Activated T-helper 1 cell treated with anti-CD3 and anti-CD28 coated beads, Interleukin-12 subunit alpha, Interleukin-12 subunit beta, Interleukin-2, Interleukin-4 antibody, amounts not matched to agents 30 ng/mL and 10 ng/mL and 1 ng/mL, durations not matched to agents 14 hours and 24 hours and 36 hours (primary cell): ENCODE measurements at places on chromosomes 6 and 20.

GRCh38 chr20:53768329-53768728, 174.7 kb upstream of the ZNF217 start:
- H3K4me1 ChIP-seq, result peaks cover 15% of the 10 kb centered on the region
- H3K36me3 ChIP-seq, result no peaks in the 10 kb centered on the region
- DNase-seq, result no peak
- no peak overlapping the region for H3K4me3 ChIP-seq
- H3K27ac ChIP-seq, result no peak overlapping the region
- H3K27me3 ChIP-seq, result no peaks in the 10 kb centered on the region

GRCh38 chr20:19304389-19304788, 91.9 kb downstream of the SLC24A3 start:
- no peaks in the 10 kb centered on the region for H3K27me3 ChIP-seq
- H3K4me1 ChIP-seq, result no peaks in the 10 kb centered on the region
- H3K4me3 ChIP-seq, result no peak overlapping the region

GRCh38 chr6:101281266-101281665, 112.2 kb upstream of the GRIK2 start:
- no peak overlapping the region for H3K4me3 ChIP-seq
- DNase-seq, result no peak
- no peaks in the 10 kb centered on the region for H3K27me3 ChIP-seq
- H3K27ac ChIP-seq, result no peak overlapping the region
- no peaks in the 10 kb centered on the region for H3K36me3 ChIP-seq

GRCh38 chr6:112253841-112254816, at the start of gene LAMA4:
TSS of gene LAMA4 (minus strand) at chr6:112254567. CDS start at chr6:112254150, 417 bp downstream.
- DNase-seq, result no peak
- H3K27me3 ChIP-seq, result peaks cover 67% of the 10 kb centered on the region
- no peak within 1 kb of the TSS for H3K27ac ChIP-seq
- H3K4me1 ChIP-seq, result peaks cover 17% of the 10 kb centered on the region
- H3K4me3 ChIP-seq, result peak within 1 kb of the TSS; percentile 72

GRCh38 chr6:105151644-105152043, 28.2 kb downstream of the POPDC3 start:
- peaks cover 3% of the 10 kb centered on the region for H3K27me3 ChIP-seq
- H3K4me3 ChIP-seq, result no peak overlapping the region
- H3K27ac ChIP-seq, result no peak overlapping the region
- no peaks in the 10 kb centered on the region for H3K4me1 ChIP-seq
- H3K36me3 ChIP-seq, result no peaks in the 10 kb centered on the region

DNA sequence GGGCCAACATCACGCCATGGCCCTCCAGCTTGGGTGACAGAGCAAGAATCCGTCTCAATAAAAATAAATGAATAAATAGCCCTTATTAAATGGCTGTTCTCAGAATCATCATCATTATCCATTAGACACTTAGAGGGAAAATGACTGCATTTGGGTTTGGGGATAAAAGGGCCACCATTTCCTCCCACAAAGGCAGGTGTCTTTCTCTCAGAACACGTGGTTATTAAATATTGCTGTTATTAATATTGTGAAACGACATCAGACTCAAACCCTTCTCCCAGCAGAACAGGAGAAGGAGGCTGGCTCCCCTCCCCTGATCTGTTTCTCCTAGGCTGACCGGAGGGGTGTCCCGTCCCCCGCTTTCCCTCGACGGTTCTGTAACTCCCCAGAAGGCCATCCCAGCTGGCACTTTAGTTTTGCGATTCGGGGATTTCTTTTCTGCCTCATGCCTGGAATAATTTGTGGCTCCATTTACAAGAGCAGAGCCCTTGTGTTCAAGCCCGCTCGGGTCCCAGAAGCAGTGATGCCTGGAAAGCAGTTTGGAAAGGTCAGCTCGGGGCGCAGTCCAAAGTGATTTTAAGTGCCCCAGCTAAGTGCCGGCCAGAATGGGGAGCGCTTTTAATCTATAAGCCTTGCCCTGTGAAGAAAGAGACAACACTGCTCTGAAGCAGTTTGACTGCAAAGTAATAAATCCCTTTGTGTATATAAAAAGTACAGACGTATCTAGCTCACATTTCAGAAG, 41.9 kb downstream of the EYA2 start:
- no peak overlapping the region for H3K4me3 ChIP-seq
- peaks cover 6% of the 10 kb centered on the region for H3K27me3 ChIP-seq
- no peak overlapping the region for H3K27ac ChIP-seq
- H3K4me1 ChIP-seq, result no peaks in the 10 kb centered on the region
- no peaks in the 10 kb centered on the region for H3K36me3 ChIP-seq

GRCh38 chr20:4006640-4007039, 8.7 kb downstream of the RNF24 start:
- no peak overlapping the region for H3K4me3 ChIP-seq
- no peak for DNase-seq
- H3K27me3 ChIP-seq, result no peaks in the 10 kb centered on the region
- H3K27ac ChIP-seq, result no peak overlapping the region

GRCh38 chr6:21593927-21594415, 420 bp downstream of the SOX4 start:
- no peak overlapping the region for H3K4me3 ChIP-seq
- H3K27ac ChIP-seq, result no peak overlapping the region
- DNase-seq, result no peak

DNA sequence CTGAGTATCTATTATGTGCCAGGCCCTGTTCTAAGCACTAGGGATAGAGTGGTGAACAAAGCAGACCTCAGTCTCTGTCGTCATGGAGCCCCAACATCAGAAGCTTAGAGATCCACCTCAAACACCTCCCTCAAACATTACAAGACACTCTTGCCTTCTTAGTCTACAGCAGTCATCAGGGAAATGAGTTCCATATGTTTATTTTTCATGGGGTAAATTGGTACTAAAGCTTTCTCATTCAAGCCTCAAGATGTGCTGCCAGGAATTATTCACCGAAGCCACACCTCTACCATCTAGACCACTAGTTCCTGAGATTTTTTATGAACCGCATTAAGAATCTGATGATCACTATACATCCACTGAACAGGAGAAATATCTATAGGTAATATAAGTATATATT, 59.0 kb upstream of the TFB1M start:
- no peak overlapping the region for H3K4me3 ChIP-seq
- DNase-seq, result no peak
- H3K36me3 ChIP-seq, result no peaks in the 10 kb centered on the region
- no peak overlapping the region for H3K27ac ChIP-seq
